MG63 (cell line): ENCODE measurements at places on chromosomes 12 and 14. TPM values are rescaled to one million over a fixed set of nuclear protein-coding genes. Genes with fewer than 3 reads are reported as not detected.

GRCh38 chr12:120314220-120314619 is 12.1 kb downstream of the SIRT4 start:
- DNase-seq = no peak

GRCh38 chr12:109739747-109740693 is 26.4 kb downstream of the FAM222A start:
- DNase-seq = no peak

GRCh38 chr12:120649442-120650232 is 9.2 kb downstream of the CABP1 start:
- DNase-seq = no peak

GRCh38 chr12:29519585-29520182 is 22.2 kb upstream of the OVCH1 start:
- no peak for DNase-seq

- DNase-seq = no peak
Measured at GRCh38 chr14:87952307-87953094, 40.5 kb downstream of the GALC start.

- no peak for DNase-seq
Measured at GRCh38 chr12:55726971-55727370, 1.8 kb downstream of the CD63 start.

DNA sequence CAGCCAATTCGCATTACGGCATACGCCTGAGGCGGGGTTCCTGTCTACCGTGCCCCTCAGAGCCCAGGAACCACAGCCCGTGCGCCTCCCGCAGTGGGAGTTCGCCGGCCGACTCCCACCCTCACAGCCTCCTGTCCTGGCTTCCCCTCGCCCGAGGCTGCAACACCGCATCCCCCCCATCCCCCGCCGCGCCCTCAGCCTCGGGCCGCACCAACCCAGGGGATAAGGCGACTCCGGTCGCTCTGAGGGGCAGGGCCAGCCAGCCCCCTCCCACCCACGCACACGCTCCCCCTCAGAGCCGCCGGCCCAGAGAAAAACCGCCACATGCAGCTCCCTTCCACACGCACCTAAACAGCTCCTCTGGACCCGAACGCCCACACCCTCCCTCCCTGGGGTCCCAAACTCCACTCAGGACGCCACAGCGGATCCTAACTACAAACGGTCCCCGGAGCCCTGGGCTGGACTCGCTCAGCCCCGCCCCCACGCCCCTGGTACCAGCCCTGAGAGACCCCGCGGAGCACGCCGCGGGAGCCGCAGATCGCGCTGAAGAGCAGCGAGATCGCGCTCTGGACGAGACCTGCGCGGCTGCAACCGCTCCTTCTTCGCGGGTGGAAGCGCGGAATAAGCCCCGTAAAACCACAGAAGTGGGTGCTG is at the start of gene C14orf39:
TSS of gene C14orf39 (minus strand) at position 466 of the 654 bp plus-strand sequence. CDS start 985 bp downstream, outside the sequence.
- DNase-seq = peak; percentile 35

DNA sequence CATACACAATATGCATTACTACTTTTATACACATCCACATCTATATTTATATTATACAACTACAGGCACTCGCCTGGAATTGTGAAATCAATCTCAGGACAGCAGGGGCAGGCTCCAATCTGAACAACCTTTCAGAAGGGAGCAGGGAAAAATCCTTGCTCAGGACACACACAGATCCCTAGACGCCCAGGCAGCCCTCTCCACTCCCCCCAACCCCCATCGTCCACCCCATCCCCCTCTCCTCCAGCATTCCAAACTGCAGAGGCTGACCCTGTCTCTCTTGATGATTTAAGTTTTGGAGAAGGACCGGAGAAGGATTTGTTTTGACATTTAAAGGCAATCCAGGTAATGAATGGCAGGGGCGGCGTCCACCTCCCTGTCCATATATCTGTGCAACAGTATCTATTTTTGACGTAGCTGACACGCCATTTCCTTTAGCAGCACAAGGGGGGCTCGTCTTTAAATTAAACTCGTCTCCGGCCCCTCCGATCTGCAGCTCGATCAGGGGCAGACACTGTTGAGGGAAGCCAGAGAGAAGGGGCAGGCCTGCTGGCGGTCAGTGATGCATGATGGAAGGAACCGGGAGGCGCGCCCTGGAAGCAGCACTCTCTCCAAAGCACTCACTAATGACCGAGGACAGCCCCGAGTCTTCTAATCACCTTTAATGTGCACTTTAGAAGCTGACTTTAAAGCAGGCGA is 95.0 kb upstream of the TBX5 start:
- no peak for DNase-seq

DNA sequence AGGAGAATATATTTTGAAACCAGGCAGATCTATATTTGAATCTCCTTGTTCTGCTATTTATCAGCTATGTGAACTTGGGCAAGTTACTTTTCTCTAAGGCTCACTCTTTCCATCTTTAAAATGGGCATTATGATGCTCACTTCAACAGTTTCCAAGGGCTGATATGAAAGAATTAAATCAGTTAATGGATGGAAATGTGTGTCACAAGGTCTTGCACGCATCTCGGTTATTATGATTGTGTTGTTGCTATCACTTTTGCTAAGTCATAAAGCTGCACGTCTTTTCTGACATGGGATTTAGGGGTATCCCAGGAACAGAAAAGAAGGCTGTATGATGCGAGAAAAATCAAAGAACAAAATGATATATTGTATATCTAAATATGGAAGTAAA is 721.5 kb upstream of the TBX3 start:
- no peak for DNase-seq

GRCh38 chr12:109987615-109988014 is 8.6 kb downstream of the GIT2 start:
- DNase-seq = no peak

Gene FAM181A
- total RNA-seq = not detected in 2 replicates

Gene PLEKHG3
- total RNA-seq = 20.2 and 24.1 TPM in 2 replicates
